Stimulated activated CD4-positive, alpha-beta T cell treated with anti-CD3 and anti-CD28 coated beads, Interleukin-1b, Interleukin-23, amount 100 ng/mL, for 24 hours (primary cell): ENCODE measurements at places on chromosomes 1 and 21.

- no peak for DNase-seq
Observed at GRCh38 chr1:910311-910880, 13.3 kb upstream of the SAMD11 start.

- no peak for DNase-seq
Observed at GRCh38 chr1:4755301-4755845, 101.0 kb downstream of the AJAP1 start.

- no peak for DNase-seq
Observed at GRCh38 chr1:81801651-81802456, 1.1 kb downstream of the ADGRL2 start.

DNA sequence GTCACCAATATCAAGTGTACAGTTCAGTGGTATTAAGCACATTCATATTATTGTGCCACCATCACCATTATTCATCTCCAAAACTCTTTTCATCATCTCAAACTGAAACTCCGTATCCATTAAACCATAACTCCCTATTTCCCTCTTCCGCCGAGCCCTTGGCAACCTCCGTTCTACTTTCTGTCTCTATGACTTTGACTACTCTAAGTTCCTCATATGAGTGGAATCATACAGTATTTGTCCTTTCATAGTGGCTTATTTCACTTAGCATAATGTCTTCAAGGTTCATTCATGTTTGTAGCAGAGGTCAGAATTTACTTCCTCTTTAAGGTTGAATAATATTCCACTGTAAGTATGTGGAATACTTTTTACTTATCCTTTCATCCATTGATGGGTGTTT, 21.7 kb downstream of the SELP start:
- no peak for DNase-seq

DNA sequence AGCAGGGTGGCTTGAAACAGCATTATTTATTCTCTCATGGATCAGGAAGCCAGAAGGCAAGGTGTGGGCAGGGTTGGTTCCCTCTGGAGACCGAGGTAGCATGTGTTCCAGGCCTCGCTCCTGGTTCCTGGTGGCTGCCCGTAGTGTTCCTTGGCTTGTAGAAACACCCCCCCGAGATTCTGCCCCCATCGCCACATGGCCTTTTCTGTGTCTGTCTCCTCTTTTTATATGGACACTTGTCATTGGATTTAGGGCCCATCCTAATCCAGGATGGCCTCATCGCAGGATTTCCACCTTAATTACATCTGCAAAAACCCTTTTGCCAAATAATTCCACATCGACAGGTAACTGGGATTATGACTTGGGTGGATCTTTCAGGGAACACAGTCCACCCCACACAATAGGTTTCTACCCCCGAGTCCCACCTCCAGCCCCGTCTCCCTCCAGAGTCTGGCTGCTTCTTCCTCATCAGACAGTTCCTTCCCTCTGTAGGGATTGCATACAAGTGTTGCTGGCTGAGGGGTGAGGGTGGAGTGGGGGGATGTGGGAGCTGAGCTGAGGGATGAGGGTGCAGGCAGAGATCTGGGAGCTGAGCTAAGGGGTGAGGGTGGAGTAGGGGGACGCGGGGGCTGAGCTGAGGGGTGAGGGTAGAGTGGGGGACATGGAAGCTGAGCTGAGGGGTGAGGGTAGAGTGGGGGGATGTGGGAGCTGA, 12.3 kb upstream of the NPHP4 start:
- no peak for DNase-seq

GRCh38 chr1:193070942-193071341, 11.5 kb downstream of the RO60 start:
- no peak for DNase-seq

DNA sequence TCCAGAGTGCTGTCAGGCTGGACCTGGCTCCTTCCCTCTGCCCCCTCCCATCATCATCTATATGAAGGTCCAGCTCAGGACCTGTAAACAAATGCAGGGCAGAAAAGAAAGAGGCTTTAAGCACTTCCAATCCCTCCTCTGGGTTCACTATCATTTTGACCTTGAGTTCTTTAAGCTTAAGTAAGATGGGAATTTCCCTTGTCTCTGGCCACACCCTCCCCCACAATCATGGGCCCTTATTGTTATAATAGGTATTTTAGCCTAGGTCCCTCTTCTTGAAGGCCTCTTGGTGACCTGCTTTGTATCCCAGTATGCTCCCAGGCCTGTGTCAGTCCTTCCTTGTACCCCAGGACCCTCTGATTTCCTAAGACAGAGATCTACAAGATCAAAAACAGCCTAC, 45.1 kb upstream of the EPS15 start:
- no peak for DNase-seq

DNA sequence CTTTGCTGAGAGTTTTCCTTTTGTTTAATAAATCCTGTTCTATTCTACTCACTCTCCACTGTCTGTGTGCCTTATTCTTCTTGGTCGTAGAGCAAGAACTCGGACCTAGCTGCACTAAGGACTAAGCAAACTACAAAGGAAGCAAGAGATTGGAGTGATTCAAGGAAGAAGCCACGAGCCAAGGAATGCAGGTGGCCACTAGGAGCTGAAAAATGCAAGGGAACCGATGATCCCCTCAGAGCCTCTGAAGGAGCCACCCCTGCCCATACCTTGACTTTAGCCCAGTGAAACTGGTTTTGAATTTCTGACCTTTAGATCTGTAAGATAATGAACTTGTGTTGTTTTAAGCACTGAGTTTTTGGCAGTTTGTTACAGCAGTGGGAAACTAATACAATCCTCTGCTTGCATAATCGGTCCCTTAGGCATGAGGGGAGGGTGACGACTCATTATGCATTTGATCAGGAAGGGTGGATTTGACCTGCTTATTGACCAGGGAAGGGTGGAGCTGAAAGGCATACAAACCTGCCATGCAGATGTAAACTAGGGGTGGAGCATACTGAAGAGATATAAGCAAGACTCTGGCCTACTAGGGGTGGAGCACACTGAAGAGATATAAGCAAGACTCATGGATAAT, 6.2 kb upstream of the CA6 start:
- DNase-seq: no peak

GRCh38 chr1:59596432-59596831, 218.3 kb upstream of the HOOK1 start:
- DNase-seq: no peak

GRCh38 chr1:223631956-223632355, 33.5 kb downstream of the CAPN8 start:
- no peak for DNase-seq

DNA sequence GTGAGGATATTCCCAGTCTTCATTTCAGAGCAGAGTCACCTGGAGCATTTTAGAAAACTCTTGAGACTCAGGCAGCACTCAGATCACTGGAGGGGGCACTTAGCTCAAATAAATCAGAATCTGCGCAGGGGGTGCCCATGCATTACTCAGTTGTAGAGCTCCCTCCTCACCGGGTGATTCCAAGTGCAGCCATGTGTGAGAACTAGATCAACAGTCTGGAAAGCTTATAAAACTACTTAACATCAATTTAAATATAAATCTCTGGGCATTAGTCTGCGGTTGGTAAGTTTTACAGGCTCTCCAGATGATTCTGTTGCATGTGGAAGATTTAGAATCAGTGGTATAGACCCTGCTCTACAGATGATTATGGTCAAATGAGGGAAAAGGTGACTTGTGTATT, 128.6 kb downstream of the ST6GALNAC3 start:
- DNase-seq: no peak

GRCh38 chr1:5664081-5664768, 328.0 kb downstream of the NPHP4 start:
- DNase-seq: no peak

- DNase-seq: no peak
Observed at GRCh38 chr1:110593902-110594301, 12.3 kb downstream of the KCNA2 start.

- no peak for DNase-seq
Observed at GRCh38 chr1:186189156-186189555, 185.9 kb downstream of the TPR start.

- DNase-seq: no peak
Observed at GRCh38 chr1:96183928-96184327, 537.7 kb upstream of the PTBP2 start.

DNA sequence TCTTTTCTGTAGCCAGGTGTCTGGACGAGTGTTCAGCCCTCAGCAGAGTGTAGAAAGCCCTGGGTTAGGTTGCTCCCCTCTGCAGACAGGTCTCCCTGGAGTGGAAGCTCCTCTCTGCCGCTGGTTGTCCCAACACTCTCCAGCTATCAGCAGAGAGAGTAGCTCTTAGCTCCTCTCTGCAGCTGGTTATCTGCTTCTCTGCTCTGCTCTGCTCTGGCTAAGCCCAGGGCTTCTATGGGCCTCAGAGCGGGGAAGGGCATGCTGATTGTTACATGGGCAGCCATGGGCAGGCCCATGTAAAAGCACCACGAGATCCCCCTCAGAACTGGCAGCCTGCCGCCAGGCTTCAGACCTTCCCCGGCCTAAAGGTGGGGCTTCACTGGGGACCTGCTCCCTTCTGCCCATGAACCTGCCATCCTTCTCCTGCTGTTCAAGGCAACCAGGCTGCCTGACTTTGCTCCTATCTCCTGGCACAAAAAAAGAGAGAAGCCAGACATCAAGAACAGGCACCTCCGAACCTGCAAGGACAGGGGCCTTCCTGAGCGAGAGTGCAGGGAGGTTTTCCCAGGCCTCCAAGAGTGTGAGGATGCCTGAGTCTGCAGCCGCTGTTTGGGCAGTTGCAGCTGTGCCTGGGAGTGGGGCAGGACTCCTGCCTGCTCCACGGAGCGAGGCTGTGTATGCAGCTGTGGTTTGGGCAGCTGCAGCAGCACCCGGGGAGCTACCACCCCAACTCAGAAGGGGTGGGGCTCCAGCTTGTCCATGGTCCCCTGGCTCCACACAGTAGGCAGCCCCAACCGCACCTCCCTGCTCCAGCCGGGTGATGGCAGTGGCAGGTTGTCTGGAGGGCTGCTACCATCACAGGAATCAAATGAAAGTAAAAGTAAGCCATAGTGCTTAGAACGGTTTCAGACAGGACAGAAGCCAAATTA, 973.7 kb downstream of the LTN1 start:
- DNase-seq: no peak

GRCh38 chr1:245578308-245578707, 423.5 kb downstream of the KIF26B start:
- DNase-seq: no peak

DNA sequence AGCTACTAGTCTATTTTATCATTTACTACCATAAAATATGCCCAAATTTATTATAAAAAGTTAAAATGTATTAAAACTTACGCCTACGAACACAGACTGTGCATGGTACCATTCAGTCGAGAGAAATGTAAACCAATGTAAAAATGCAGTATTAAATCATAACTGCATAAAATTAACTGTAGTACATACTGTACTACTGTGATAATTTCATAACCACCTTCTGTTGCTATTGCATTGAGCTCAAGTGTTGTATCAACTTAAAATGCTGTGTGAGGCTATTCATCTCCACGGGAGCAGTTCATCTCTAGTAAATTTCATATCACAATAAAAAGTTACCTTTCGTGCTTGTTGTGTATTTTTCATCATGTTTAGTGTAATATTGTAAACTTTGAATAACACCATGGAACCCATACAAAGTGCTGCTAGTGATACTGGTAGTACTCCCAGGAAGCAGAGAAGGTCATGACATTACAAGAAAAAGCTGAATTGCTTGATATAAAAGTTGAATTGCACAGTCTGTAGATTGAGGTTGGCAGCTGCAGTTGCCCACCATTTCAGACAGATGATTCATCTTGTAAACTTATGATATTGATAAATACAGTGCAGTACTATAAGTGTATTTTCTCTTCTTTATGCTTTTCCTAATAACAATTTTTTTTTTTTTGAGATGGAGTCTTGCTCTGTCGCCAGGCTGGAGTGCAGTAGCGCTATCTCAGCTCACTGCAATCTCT, 19.0 kb upstream of the CENPF start:
- DNase-seq: no peak

GRCh38 chr1:229325401-229325800, 17.4 kb downstream of the CCSAP start:
- DNase-seq: no peak

- no peak for DNase-seq
Observed at GRCh38 chr1:216723274-216723780, at the start of gene ESRRG. Gene ESRRG, minus strand, starts transcription at chr1:216723429. Its CDS starts 130 bp downstream, at chr1:216723299.

DNA sequence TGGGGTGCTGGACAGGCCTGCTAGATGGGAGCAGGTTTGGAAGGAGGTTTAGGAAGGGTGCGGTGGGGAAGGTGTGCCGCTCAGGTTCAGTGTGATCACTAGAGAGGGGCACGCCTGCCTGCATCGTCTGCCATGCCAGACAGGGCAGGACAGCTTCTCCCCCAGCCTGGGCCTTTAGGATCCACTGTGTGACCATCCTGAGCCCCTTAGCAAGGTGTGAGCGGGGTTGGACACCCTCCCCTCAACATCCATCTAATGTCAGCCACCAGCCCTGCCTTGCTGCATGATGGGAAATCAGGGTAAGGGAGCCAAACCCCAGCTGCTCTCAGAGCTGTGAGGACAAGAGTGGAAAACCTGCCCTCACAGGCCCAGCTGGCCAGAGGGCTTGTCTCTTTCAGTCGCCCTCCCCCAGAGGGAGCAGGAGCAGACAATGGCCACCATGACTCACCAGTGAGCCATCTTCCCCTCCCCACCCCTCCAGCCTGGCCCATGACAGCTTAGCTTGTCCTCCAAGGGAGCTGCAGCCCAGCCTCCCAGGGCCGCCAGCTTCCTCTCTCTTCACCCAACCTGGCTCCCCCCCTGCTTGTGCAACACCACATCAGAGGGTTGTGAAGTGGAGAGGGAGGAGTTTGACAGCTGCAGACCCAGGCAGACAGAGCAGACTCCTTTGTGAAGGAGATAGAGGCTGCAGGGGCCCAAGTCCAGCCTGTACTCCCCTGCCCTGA, 37.0 kb downstream of the NUAK2 start:
- DNase-seq: peak; percentile 61

GRCh38 chr1:248686815-248687214, 15.8 kb downstream of the OR14I1 start:
- DNase-seq: no peak

DNA sequence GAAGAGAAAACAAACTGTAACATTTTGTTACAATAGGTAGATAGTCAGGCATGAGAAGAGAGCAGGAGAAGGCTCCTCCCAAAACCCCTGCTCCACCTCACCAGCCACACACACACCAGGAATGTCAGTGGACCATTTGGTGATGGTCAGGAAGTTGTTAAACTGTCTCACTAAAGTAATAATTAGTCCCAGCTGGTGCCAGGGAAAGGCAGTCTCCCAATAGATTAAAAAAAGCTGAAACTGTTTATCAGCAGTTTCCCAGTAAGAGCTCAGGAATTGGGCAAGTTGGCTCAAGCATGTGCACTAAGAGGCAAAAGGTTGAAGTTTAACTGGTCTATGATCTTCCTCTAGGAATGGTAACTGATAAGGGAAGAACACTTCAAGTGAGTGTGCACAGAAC, 249.6 kb downstream of the COL11A1 start:
- no peak for DNase-seq

- no peak for DNase-seq
Observed at GRCh38 chr1:100706856-100707255, 12.7 kb upstream of the VCAM1 start.

DNA sequence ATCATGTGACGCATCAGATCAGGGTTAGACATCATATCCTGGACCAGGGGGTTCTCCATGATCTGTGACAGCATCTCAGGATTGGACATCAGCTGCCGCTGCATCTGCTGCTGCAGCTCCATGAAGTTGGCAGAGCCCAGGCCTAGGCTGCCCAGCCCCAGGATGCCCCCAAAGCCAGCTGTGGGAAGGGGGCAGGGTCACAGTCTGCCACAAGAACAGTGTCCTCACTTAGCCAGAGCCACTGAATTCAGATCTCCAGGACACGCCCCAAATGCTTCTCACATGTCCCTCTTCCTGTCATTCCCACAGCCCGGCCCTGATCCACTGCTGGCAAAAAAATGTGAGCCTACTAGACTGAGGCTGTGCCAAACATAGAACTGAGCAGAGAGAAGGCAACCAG, 3.2 kb downstream of the UBQLN4 start:
- DNase-seq: no peak

- DNase-seq: no peak
Observed at GRCh38 chr1:22208268-22208972, 65.5 kb upstream of the WNT4 start.

GRCh38 chr1:7857985-7858384, 5.1 kb upstream of the UTS2 start:
- DNase-seq: no peak
